ENCODE measurements at places on chromosomes 16 and 17.

DNA sequence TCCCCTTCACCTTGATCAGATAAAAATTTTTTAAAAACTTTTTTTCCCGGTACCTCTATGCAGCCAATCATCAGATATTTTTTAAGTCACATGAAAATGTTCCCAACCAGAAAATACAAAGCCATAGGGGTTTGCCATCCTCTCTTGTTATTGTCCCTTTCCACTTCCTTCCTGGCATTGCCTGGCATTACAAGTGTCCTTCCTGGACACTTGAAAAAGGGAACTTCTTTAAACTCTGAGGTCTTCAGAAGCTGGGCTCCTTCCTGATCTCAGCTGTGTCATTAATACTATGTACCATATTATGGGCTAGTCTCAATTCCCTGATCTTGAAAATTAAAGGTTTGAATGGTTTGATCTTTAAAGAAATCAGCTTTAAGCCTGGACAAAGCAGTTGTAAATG, 64.9 kb downstream of the TEX14 start:
- DNase-seq: no peak

GRCh38 chr16:83581994-83582747, 225.6 kb upstream of the HSBP1 start:
- no peak for DNase-seq

GRCh38 chr16:970386-970765, 408 bp downstream of the LMF1 start:
- no peak for DNase-seq

- DNase-seq: no peak
Observed at GRCh38 chr17:57385975-57386374, 129.7 kb downstream of the MSI2 start.

DNA sequence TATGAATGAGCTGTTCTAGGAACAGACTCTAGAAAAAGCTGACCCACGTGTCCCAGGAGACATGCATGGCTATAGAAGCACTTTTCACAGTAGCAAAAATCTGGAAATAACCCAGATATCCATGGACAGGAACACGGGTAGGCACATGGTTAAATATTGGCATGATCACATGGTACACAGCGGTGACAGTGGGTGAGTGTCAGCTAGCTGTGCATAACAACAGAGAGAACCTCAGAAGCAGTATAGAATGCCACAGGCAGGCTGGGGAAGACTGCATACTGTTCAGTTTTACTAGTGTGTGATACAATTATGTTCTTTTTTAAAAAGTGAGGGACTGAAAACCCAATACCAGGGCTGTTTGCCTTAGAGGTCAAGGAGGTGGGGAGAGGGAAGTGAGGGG, 31.4 kb downstream of the EPN2 start:
- DNase-seq: no peak

- DNase-seq: no peak
Observed at GRCh38 chr16:3674513-3675295, 20.2 kb downstream of the DNASE1 start.

GRCh38 chr16:4373909-4374742, 2.5 kb downstream of the VASN start:
- peak; percentile 98 for DNase-seq

- no peak for DNase-seq
Observed at GRCh38 chr17:30222721-30223175, 12.7 kb downstream of the SLC6A4 start.

GRCh38 chr16:11079652-11080187, 135.4 kb downstream of the CLEC16A start:
- peak; percentile 98 for DNase-seq

DNA sequence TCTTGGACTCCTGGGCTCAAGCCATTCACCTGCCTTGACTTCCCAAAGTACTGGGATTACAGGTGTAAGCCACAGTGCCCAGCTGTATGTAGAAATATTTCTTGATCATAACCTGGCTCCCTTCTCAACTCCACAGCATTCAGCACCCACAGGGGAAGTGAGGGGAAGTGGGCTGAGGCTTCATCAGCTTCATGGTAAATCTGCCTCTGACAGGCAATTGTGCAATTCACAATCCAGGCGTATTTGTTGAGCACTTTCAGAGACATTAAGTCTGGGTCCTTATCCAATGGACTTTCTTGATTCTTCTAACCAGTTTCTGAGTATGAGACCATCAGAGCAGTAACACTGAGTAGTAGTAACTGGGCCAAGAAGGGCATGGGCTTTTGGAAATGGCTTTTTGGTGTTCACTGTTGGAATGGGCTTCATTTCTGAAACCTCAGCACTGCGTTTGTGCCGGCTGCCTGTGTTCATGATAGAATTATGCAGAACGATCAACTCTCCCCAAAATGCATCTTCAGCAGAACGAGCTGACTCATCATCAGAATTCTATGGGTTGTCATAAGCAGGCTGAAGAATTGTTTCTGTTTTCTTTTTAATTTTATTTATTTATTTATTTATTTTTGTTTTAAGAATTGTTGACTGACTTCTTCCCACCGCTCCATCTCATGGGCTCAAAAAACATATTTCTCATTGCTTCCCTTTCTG, 28.9 kb downstream of the FAM20A start:
- no peak for DNase-seq

DNA sequence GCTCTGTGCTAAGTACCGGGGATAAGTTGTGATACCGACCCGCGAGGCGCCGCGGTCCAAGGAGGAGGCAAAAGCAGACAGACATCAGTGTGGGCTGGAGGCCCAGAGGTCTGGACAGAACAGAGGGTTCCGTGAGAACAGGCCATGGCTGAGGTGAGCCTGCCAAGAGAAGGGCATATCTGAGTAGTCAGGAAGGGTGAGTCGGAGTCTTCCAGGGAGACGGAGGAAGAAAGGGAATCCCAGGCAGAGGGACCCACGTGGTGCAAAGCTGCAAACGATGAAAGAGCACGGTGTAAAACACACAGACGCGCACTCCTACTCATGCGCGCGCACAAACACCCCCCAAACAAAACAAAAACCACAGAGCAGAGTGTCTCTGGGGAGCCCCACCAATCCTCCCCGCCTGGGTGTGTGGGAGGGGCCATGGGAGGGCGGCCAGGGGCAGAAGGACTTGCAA, 18.1 kb downstream of the RHBDL3 start:
- DNase-seq: peak; percentile 32

- no peak for DNase-seq
Observed at GRCh38 chr16:628321-629061, 2.3 kb upstream of the WFIKKN1 start.

GRCh38 chr16:53757971-53758609, 54.1 kb downstream of the FTO start:
- no peak for DNase-seq

DNA sequence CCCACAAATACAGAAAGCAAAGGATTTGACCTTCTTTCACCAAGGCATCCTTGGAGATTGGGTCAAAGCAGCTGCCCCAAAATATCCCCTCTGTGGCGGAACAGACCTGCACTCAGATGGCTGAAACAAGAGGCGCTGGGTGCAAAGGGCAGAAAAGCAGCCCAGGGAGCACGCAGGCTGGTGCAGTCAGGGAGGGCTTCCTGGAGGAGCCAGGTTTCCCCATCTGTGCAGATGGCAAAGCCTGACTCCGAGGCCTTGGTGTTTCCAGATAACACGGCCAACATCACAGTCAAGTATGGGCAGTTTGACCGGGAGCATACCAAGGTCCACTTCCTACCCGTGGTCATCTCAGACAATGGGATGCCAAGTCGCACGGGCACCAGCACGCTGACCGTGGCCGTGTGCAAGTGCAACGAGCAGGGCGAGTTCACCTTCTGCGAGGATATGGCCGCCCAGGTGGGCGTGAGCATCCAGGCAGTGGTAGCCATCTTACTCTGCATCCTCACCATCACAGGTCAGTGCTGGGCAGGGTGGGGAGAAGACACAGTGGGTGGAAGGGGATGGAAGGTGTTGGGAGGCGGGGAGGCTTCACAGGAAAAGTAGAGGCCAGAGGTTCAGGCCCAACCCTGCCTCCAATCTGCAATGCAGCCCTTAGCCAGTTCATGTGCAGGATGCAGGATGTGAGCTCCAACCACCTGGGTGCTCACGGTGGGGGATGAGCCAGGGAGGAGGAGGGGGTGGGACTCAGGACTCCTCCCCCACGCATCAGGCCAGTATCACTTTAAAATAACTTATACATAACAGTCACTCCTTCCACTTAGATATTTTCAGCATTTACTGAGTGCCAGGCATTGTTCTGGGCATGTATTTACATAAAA, 26.4 kb upstream of the BEAN1 start:
- DNase-seq: no peak

DNA sequence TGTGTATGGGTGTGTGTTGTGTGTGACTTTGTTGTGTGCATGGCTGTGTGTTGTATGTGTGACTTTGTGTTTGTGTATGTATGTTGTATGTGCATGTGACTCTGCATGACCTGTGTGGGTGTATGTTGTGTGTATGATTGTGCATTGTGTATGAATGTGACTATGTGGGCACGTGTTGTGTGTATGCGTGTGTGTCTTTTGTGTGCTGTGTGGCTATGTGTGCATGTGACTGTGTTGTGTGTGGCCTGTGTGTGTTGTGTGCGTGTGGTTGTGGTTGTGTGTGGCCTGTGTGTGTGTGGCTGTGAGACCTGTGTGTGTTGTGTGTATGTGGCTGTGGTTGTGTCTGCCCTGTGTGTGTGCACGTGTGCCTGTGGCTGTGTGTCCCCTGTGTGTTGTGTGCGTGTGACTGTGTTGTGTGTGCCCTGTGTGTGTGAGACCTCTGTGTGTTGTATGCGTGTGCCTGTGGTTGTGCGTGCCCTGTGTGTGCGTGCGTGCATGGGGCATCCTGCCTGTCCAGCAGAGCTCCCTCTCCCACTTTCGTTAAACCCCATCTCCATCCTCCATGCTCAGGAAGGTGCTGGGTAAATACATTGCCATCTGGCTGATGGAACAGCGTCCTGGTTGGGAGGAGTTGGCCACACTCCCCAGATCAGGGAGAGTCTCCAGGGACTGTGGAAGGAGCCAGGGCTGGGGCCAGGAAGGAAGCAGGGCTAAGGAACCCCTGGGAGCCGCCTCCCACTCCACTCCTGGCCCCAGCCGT, 90.1 kb upstream of the GSE1 start:
- DNase-seq: peak; percentile 56

DNA sequence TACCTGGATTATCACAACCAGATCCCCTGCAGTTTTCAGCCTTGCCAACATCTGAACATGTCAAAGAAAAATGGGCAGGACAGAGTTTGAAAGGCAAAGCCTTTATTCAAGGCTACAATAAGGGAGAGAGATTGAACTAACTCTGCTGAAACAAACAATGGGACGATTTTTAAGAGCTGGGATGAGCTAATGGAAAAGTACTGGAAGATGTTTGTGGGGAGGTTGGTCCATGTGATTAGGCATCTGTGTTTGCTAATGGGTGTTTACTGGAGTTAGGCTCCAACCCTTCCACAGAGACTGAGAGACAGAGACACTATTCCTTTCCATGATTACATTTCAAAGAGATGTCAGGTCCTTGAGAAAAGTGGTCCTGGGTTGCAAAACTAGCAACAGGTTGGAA, 35.0 kb upstream of the HSBP1 start:
- DNase-seq: no peak

GRCh38 chr17:1376061-1376460, 24.0 kb downstream of the YWHAE start:
- no peak for DNase-seq

DNA sequence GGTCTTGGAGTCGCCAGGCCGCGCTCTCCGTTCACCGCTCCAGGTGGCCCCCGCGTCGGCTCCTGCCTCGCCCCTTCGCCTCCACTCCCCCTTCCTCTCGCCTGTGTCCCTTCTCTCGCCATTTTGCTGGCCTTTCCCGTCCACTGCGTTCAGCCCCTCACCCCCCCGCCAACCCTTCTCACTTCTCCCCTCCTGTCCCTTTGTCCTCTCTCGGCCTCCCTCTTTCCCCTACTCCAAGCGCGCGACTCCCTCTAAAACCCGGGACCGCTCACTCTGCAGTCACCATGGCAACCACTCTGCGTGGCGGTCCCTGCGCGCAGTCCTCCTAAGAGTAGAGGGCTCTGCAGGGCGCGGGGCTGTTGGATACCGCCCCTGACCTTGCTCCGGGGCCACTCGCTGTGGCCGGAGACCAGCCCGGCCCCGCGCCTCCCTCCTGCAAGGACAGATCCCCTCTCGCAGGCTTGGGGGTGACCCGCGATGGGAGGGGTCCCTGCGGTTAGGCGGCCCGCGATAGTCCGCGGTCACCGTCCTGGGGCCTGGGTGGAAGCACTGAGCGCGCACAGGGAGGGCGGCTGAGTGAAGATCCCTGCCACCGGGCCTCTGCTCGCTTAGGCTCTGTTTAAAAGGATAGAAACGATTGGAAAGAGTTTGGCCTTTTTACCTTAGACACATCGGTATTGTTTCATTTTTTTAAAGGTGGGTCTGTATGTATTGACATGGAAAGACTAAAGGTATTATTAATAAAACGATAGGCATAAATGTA, 454 bp downstream of the CCDC40 start:
- peak; percentile 31 for DNase-seq

- no peak for DNase-seq
Observed at GRCh38 chr17:45777388-45777787, 6.7 kb upstream of the CRHR1 start.

DNA sequence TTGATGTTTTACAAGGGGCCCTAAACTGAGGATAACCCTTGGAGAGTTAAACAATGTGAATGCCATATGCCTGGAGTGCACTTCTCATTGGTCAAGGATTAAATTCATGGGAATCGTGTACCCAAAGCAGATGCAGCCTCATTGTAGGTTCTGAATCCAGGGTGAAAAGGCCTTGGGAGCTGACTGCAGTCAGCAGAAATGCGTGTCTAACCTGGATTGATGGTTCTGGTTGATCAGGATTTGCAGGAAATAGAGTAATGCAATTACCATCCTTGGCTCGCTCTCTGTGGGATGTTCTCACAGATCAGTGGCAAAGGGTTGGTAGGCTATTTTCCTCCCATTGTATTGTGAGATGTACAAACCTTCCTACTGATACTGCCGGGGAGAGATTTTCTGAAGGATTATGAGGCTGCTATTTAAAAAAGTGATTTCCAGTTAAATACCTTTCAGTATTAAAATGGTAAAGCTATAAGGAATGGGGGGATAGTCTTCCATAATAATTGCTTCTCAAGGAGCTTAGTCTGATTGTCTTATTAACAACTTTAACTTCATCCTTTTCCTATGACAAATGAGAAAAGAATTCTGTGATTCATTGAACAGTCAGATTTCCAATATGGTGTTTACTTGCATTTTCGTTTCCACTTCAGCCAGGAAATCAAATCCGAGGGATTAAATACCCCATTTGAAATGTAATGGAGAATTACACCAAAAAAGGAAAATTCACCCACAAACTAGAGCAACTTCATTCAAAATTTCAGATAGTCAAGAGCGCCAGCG, 1028.1 kb upstream of the EEF2KMT start:
- peak; percentile 85 for DNase-seq

GRCh38 chr17:35892091-35893035, 12.2 kb upstream of the CCL5 start:
- peak; percentile 28 for DNase-seq

- DNase-seq: no peak
Observed at GRCh38 chr17:48250949-48251348, 143.4 kb downstream of the SNX11 start.

GRCh38 chr17:21095735-21096134, 31.0 kb upstream of the DHRS7B start:
- DNase-seq: no peak

- DNase-seq: no peak
Observed at GRCh38 chr17:39742856-39743436, 5.2 kb downstream of the GRB7 start.

- DNase-seq: no peak
Observed at GRCh38 chr16:68892214-68892613, 48.9 kb downstream of the TANGO6 start.

Data from fibroblast of skin of abdomen (primary cell).